PC-3 (cell line): ENCODE measurements at places on chromosomes 6 and 20.

DNA sequence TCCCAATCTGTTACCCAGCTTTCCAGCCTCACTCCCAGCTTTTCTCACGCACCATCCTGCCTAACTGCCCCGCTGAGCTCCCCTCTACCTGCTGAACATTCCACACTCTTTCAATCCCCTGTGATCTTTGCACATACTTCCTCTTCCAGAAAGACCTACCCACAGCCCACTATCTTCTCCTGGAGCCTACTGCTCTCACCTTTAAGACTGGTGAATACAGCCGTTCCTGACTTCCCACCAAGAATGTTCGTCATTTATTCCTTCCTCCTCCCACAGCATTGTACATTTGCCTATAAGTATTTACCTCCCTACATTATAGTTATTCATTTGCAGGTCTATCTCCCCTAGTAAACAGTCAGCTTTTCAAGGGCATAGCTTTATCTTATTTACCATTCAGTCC lies 61.9 kb upstream of the MBOAT1 start:
- DNase-seq = no peak

DNA sequence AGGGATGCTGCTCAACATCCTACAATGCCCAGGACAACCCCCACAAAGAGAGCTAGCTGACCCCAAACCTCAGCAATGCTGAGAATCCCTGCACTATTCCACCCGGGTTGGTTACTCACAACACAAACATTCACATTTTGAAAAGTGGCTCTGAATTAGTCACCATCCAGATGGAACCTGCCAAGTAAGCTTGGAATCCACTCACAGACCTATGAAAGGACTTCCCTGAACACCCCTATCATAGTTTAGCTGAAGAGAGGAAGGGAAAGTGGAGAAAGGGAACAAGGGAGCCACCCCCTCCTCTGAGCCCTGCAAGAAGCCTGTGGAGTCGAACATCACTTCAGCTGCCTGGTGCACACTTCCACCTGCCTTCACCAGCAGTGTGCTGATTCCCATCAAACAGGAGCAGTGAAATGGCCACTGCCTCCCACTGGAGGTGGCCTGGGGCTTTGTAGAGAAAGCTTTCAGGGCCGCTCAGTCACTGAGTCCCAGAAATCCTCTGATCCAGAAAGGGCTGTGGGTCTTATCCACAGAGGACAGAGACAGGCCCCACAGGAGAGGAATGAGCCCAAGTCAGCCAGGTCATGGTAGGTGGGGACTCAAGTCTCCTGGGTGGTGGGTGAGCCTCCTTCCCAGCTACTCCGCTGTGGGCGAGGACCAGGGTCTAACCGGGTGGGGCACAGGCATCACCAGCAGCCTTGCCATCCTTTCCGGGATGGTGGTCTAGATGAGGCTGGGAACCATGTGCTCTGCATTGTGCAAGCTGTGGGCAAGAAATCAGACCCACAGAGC lies 203.7 kb downstream of the SYNDIG1 start:
- peak; percentile 97 for DNase-seq

DNA sequence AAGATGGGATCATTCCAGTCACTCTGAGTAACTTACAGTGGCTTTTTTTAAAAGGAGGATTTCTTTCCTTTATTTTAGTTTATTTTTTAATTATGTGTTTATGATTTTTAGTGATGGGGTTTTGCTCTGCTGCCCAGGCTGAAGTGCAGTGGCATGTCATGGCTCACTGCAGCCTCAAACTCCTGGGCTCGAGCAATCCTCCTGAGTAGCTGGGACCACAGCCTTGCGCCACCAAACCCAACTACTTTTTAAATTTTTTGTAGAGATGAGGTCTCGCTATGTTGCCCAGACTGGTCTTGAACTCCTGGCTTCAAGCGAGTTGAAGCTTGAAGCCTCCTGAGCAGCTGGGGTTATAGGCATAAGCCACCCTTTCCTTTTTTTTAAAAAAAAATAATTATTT lies 31.8 kb upstream of the PHACTR3 start:
- DNase-seq = no peak

DNA sequence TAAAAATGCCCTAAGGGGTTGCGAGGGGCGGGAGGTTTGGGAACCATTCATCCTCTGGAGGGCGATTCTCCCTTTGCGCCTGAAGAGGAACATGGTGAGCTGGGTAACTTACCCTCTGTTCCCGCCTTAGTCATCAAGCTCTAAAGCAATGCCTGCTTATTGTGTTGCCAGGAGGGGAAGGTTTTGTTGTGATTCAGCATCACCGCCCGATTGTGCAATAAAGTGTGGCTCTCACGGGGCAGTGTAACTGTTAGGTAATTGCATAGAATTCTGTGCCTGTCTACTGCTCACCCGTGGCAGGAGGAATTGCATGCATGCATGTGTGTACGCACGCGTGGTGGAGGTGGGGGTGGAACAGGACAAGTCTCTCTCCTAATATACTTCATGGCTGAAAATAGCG lies 95.5 kb upstream of the AGPAT4 start:
- peak; percentile 86 for DNase-seq

DNA sequence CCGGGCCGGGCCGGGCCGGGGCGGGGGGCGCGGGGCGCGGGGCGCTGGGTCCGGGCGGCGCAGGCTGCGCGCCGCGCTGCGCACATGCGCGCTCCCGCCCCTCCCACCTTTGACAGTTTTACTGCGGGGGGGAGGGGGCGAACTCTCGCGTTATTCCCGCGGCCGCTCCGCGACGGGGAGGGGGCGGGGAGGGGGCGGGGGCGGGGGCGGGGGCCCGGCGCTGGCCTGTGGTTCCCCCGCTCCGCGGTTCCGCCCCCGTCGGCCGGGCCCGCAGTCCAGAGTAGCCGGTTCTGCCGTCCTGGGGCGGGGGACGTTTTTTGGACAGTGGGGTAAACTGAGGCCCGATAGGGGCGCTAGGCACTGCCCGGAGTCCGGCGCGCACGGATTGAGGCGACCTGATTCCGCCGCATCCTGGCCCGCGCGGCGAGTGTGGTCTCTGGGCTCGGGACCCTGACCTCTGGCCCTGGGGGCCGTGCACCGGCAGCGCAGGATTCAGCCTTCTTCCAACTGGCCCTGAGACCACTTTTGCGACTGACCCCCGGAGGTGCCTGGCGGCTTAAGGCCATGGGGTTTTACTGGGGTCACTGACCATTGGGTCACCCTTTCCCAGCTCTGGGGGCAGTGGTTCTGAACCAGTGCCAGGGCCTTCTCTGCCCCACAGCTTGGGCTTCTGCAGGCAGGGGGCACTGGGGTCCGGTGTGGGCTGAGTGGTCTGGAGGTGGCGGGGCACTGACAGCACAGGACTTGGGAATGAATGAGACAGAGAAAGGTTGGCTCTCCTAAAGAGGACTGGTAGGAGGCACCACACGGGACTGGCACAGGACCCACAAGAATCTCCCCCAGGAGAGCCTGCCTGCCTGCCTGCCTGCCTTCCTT lies at the start of gene ZNF512B:
Gene ZNF512B (minus strand): TSS at position 93 of the 876 bp plus-strand sequence. CDS start 1,980 bp downstream, outside the sequence.
- DNase-seq = peak; percentile 67

DNA sequence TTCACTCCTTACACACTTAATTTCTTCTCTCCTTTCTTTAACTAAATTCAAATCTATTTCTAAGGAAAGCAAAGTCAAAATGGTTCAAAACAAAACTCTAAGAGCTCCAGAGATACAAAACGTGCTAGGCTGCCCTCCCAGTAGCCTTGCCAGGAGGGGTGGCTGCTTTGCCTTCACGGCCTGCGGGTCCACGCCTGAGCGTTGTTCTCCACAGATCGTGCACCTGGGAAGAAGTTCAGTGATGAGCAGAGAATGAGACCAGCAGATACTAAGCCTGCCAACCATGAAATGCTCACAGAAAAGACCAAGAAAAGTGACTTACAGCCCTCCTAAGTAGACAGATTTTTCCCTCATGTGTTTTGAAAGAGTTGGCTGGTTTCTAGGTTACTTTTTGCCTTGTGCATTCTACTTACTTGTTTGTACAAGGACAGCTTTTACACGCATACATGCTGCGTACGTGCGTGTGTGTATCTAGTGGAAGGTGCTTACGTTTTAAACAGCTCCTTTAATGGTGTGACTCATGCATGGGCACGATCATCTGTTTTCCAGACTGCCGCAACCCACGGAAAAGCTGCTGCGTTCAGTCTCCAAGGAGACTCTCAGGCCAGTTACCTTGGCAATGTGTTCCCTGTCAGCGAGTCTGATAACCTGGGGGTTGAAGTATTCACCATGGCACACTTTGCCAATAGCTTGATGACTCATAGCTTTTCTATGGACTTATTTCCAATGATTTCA lies 32.4 kb upstream of the PBOV1 start:
- no peak for DNase-seq
